ENCODE measurements at places on chromosomes 3 and 15. TPM values are rescaled to one million over a fixed set of nuclear protein-coding genes. Genes with fewer than 3 reads are reported as not detected.

EIF1B gene
- 71.4 TPM for total RNA-seq

DIPK2A gene
- 6.0 TPM for total RNA-seq

KNG1 gene
- not detected for total RNA-seq

RASL12 gene
- 0.17 TPM for total RNA-seq

Measured in A549 treated with dexamethasone at 1 μM for 4 hours (cell line).